ENCODE measurements at places on chromosomes 5 and 9.
A peak's percentile ranks its signal among the peaks of the same experiment; 100 is the strongest.

GRCh38 chr9:110619831-110620230 lies 40.3 kb upstream of the SVEP1 start:
- no peak for DNase-seq

- DNase-seq, result no peak
These were observed 265.8 kb downstream of the SYK start for GRCh38 chr9:91067306-91067860.

- no peak for DNase-seq
These were observed 17.9 kb downstream of the OR13J1 start for GRCh38 chr9:35852267-35852815.

DNA sequence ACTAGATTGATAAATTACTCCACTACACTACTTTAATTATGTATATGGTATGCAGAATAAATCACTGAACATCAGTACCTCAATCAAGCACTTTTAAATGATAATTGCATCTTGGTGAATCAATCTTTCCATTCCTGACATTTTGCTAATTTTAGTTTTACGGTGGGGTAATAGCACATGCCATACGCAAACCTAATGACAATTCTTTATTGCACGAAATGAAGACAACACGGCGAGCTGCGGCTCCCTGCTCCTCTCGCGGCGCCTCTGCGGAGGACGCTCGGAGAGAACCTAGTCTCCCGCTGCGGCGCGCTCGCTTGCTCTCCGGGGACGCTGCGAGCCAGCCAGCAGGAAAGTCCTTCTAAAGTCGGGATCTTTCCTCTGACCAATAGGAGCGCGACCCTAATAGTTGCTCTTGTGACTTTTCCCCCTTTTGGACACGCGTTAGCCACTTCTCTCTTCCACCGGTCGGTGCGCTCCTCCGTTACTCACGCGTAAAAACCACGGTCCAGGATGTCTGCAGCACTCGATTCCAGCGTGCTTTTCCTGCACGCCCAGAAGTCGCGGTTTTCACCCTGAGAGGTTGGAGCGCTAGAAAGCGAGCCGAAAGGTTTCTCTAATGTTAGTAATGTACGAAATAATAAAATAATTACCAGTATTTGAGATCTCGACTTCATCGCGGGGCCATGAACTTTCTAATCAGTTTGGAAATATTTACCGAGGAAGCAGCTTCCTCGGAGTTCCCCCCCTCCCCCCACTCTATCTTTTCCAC lies 1.0 kb upstream of the MEF2C start:
- DNase-seq, result peak; percentile 67

GRCh38 chr9:19050637-19051591 lies 1.7 kb downstream of the RRAGA start:
- no peak for DNase-seq

- no peak for DNase-seq
These were observed 66.2 kb upstream of the CNTLN start for GRCh38 chr9:17068671-17069070.
